Fibroblast of skin of left quadriceps (primary cell): ENCODE measurements at places on chromosomes 6 and 20.

GRCh38 chr6:150640556-150641209, 41.0 kb downstream of the PLEKHG1 start:
- DNase-seq = no peak

GRCh38 chr20:49483696-49484123, 1.2 kb upstream of the KCNB1 start:
- DNase-seq = no peak

GRCh38 chr6:151325075-151326050, 66.0 kb downstream of the ZBTB2 start:
- no peak for DNase-seq

DNA sequence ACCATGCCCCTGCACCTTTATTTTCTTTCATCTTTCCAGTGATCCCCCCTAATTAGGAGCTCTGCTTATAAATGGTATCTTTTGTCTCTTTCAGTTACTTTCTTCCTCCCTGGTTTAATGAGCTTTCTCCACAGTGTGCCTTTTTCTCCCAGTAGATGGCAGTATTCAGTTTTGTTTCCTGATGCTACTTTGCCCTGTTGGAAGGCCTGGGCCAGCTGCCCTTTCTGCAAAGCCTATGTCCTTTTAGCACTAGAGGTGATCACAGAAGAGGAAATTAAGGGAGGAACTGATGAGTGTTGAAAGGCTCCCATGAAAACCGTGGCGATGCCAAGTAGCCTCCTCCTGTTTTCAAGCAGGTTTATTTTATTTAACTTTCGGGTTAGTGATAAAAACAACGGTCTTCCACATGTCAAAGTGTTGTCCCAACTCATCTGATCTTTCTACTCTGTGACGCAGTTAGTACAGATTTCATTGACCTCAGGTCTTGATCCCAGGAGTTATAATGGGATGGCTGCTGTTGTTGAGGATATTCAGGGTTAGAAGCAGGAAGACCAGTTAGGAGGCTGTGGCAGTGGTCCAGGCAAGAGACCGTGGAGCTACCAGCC, 184.2 kb upstream of the BMP2 start:
- peak; percentile 26 for DNase-seq

- DNase-seq = no peak
These were observed 82.8 kb downstream of the CCDC170 start for GRCh38 chr6:151576633-151577032.

DNA sequence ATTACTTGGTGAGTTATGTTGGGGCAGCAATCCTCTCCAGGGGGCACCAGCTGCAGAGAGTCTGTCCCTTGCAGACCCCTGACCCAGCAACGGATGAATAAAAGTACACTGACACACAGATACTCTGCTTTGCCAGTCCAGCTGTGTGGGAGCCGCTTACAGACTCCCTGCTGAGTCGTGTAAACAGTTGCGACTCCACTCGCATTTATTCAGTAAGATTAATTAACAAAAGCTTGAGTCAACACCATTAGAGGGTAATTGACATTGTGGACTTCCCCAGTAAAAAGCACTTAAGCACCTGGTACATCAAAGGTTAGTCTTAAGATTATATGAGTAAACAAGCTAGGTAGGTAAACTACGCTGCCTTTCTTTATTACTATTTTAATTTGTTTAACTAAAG, 92.0 kb upstream of the TMEM181 start:
- DNase-seq = no peak

- DNase-seq = no peak
These were observed 27.1 kb downstream of the HSF2 start for GRCh38 chr6:122426597-122426996.

GRCh38 chr6:13286181-13286580, 42.2 kb downstream of the TBC1D7 start:
- no peak for DNase-seq

DNA sequence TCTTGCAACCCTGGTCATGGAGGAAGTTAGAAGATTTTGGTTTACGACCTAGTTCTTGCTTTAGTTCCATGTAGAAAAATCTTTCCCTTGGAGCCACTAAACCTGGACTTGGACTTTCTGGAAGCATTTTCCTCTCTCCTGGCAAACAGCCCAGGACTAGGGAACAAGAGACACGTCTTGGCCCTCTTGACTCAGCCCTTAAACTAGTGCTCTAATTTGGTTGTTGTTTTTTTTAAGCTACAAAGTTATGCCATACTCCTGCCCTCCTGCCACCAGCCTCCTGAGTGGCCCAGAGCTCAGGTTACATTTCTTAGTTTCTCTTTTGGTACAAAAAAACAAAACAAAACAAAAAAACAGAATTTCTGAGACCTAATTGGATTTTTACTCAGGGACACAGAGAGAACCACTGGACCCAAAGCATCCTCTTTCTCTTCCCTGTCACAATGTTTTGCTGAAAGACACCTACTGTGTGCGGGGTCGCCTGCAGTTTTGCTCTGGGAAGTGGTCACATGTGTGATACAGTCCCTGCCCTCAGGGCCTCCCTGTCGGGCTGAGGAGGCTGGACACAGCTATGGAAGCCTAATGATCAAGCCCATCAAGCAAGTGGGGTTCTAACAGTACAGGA, 32.3 kb upstream of the SCUBE3 start:
- peak; percentile 48 for DNase-seq

- no peak for DNase-seq
These were observed 51.7 kb upstream of the CLDN20 start for GRCh38 chr6:155212106-155212505.

DNA sequence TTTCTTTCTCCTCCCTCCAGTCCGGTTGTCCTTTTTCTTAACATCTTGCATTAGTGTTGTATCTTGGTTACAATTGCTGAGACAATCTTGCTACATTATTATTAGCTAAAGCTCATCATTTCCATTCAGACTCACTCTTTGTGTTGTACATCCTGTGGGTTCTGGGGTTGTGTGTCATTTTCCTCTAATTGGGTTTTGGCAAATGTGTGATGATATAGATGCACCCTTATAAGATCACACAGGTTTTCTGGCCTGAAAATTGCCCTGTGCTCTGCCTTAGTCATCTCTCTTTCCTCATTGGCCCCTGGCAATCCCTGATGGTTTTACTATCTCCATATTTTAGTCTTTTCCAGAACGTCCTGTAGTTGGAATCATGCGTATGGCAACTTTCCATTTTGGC, 60.1 kb downstream of the PPP1R14C start:
- no peak for DNase-seq

DNA sequence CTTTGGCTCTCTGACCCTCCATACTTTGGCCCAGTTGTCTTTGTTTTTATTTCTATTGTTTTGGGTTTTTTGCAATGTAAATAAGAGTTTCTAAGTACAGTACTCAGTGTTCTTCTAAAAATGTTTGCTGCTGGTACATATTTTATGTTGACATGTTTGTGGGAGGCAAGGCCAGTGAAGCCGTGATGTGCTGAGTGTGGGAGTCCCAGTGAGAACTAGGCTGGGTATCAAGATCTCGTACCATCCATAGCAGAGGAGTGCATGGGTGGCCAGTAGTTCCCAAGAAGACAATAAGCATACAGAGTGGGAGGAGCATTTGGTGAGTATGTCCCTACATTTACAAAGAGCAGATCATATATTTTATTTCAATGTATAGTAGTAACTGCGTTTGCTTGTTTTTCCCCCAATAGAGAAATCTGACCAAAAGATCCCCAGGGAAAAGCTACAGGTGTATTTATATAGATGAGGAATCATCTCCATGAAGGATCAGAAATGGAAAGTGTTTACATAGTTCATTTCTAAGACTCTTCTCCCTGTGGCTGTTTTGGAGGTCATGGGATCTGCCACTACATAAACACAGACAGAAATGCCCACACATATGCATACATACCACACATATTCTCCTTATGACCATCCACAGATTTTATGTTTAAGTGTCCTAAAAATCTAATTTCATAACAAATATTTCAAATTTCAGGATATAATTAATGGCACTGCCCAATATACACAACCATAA, 285.9 kb downstream of the ALDH8A1 start:
- DNase-seq = no peak

DNA sequence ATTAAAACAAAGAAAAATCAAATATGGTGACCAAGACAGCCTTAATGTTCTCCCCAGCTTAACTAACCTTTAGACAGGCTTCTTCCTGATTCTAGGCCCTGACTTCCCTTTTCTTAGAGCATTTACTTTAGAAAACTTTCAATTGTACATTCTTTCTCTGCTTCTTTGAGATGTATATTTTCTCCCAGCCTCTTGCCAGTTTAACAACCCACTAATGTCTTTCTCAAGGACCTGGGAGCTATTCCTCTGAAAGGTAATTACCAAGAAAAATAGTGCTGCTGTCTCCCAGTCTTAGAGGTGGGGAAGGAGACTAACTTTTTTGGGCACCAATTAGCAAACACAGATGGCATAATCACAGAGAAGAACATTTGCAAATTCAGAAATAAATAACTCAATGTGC, 62.8 kb upstream of the KCNQ5 start:
- DNase-seq = no peak

- no peak for DNase-seq
These were observed 63.2 kb downstream of the WASF1 start for GRCh38 chr6:110116258-110116657.

DNA sequence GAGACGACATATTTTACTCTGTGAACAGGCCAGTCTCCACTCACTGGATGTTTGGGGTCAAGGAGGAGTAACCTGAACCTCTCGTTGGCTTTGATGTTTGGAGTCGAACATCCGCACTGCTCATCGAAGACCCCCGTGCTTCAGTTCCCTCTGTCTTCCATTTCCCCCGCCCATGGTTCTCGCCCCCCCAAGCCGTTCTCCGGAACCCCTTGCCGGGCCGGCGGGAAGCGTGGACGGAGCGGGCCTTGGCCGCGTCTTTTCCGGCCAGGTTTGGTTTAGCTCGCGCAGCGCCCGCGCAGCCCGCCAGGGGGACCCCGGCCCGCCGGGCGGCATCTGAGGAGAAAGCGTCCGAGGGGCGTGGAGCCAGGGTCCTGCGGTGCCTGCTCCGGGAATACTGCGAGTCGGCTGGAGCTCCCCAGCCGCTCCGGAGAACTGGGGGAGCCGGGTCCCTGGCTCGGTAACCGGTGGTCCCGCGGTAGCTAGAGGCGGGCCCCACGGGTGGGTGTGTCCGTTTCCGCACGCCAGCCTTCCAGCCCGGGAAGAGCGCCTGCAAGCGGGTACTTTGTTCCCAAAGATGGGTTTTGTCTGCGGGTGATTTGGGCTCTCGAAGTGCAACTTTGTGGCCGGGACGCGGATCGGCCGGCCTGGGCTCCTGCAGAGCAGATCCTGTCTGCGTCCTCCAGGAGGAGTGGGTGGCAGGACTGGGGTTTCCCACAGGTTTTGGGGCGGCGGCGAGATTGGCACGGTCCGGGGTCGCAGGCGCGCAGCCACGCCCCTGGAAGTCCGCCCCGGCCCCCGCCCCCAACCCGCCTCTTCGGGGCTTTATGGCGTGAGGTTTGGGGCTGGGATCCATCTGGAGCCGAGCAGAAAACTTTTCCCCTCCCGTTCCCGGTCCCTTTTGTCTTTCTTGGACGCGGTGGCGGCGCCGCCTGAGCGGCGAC, at the start of gene TMEM200A:
Gene TMEM200A (plus strand): TSS at position 852 of the 941 bp plus-strand sequence. CDS start 74,406 bp downstream, outside the sequence.
- no peak for DNase-seq

DNA sequence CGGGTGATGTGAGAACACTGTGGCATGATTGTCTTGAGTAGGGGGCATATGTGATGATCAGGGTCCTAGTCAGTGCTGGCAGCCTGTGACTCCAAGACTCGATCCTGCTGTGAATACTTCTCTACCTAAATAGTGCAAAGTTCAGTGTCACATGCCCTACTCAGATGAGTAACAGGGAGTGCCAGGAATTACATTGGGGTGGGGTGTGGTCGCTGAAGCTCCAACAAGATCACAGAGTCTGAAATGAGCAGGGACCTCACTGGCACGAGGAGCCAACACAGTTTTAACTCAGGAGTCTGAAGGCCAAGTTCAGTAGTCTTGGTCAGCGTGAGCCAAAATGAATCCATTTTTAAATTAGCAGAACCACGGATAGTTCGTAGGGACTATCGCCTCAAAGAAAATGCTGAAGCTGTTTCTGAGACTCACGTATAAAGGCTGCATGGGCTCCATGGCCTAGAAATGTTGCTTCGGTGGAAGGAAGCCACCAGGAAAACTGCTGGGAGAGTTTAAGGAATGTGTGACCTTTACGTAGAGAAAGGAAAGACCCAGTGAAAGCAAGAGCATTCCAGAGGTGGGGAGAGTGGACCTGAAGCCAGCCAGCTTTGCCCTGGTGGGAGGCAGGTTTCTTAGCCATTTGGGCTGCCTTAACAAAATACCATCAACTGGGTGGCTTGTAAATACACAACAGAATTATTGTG, 72.2 kb downstream of the RPP40 start:
- no peak for DNase-seq

- no peak for DNase-seq
These were observed 42.8 kb upstream of the SLC22A23 start for GRCh38 chr6:3499603-3500002.

DNA sequence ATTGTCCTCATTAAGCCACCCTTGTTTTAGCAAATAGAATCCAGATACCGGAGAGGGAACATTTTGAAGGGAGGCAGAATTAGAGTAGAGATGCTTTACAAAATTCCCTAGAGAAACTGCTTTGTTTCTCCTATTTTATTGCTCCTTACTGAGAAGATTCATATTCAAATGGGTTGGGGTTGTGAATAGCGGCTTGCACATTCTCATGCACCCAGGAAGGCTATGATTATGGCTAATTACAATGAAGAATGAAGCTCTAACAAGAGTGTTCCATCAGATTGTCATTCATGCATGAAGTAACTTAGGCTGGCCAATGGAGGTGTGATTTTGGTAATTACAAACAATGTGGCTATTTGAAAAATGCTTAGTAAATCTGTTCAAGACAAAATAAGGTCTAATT, 129.6 kb downstream of the PACRG start:
- no peak for DNase-seq

DNA sequence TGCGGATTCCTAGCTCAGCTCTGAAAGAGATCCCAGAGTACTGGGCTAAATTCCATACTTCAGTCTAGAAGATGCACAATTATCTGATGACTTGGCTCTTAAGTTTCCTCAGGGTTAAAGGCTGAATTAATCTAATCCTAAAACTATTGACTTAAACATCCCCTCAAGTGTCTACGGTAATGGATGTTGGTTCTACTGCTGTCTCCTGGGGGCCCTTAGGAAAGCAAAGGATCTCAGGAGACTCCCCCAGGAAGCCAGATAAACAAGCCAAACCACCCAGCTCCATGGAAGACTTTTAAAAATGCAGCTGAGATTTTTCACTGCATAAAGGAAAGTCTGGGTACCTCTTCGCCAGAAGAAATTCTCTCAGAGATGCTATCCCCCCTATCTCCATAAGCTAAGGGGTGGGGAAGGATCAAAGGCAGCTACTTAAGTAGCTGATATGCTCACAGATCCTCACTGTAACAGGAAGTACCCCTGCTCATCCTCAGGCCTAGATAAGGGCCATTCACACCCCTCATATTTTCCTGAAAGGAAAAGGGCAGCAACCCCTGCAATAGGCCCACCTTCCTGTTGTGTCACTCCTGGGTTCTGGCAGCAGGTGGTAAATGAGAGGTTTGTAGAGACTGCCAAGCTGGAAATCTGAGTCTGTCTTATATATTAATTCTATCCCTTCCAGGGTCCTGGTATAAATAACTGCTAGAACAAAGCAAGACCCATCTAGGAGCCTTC, 9.3 kb downstream of the NDRG3 start:
- DNase-seq = no peak

DNA sequence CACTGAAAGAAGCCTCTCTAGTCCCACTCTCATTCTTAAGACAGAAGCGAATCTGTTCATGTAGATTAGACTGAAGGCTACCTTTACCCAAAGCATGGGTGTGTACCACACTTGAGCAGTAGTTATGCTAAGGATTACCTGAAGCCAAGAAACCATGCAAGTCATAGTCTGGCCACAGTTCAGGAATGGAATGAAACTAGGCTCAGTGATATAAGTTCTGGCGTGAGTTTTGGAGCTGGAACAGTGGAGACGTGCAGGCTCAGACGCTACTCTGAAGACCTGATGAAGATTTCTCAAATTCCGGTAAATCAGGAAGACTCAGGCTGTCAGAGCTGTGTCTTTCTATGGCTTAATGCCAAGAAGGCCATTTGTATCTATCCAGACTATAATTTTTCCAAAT, 219.9 kb downstream of the HDGFL1 start:
- DNase-seq = no peak
